Activated naive CD8-positive, alpha-beta T cell treated with anti-CD3 and anti-CD28 coated beads for 36 hours (primary cell): ENCODE measurements at places on chromosomes 7 and 10.

GRCh38 chr7:124323597-124323996 is 290.7 kb upstream of the TMEM229A start:
- DNase-seq, result no peak

DNA sequence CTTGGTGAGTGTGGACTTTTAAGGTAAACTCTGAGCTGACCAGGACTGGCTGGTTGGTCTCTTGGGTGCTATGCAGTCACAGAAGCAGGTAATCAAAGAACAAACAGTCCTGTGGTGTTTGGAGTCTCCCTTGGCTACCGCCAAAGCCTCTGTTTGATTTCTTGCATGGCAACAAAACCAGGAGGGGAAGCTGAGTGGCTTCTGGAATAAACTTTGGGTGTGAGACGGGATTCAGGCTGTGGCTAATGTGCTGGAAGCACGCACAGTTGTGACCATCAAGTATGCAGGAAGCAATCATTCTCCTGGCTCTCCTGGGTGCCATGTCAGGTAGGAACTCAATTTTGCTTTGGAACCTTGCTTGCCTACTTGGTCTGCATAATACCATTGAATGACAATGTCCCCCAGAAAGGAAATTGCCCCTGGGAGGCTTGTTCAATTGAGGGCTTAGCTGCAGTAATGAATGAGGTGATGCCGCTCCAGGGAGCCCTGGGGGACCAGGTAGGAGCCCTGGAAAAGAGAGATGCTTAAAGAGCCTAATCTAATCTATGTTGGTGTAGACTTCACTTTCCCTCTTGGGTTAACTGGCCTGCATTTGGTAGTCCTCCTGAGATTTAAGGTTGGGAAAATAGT is at the start of gene CDHR3:
TSS of gene CDHR3 (plus strand) at position 227 of the 630 bp plus-strand sequence. CDS start at position 282, 55 bp downstream.
- DNase-seq, result no peak

GRCh38 chr10:3395458-3395861 is 222.9 kb upstream of the PITRM1 start:
- DNase-seq, result no peak

DNA sequence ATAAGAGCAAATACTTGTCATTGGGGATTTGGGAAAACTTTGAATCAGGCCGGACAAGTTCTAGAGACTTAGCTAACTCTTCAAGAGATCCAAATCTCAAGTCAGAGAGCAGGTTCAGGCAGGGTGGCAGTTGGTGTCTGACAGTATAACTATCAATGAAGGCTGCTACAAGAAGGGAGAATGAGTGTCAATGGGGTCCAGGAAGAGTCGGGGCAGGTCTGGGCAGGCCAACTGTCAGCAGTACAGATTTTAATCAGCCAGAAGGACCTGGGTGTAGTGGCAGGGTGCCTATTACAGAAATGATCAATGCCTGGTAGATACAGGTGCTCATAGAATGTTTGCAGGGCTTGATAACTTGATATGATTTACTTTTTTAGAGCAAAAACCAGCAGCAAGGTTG is 751.1 kb downstream of the GRM8 start:
- no peak for DNase-seq

DNA sequence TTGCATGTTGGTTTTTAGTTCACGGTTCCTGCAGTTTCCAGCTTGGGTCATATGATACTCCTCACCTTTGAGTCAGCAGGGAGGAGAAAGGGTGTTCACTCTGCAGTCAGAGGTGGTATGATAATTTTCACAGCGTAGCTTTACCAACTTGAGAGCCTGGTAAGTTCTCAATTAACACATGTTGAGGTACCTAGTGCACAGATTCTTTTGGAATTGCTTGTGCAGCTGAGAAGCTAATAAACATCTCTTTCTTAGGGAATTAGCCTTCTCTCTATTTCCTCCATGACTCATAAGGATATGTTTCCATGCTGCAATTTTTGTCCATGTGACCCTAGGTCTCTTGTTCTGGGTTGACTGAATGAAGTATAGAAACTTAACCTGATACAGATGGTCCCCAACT is 166.6 kb downstream of the KIF20B start:
- no peak for DNase-seq

- DNase-seq, result no peak
Measured at GRCh38 chr10:18179891-18180290, 39.7 kb downstream of the CACNB2 start.
